ENCODE measurements at places on chromosomes 11 and 22.

GRCh38 chr11:79019277-79019676, 421.6 kb downstream of the TENM4 start:
- no peaks in the 10 kb centered on the region for H3K27me3 ChIP-seq
- no peak overlapping the region for H3K4me3 ChIP-seq
- no peaks in the 10 kb centered on the region for H3K36me3 ChIP-seq
- no peak overlapping the region for H3K27ac ChIP-seq
- no peak for DNase-seq
- no peaks in the 10 kb centered on the region for H3K4me1 ChIP-seq

DNA sequence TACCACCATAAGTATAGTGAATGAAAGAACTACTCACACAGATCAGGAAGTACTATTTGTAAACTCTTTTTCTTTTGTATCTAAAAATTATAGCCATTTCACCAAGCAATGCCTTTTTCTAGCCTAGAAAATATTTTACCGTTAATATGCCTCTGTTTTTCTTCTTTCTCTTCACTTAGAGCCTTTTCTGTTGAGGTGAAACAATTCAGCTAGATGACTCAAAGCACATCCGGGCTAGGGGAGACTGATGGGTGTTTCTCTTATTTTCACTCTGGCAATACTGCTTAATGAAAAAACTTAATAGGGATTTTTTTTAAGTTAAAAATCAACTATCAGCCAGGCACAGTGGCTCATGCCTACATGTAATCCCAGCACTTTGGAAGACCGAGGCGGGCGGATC, 93.3 kb downstream of the SGSM3 start:
- H3K4me3 ChIP-seq: peak overlapping the region; percentile 41
- H3K4me1 ChIP-seq: no peaks in the 10 kb centered on the region
- H3K27ac ChIP-seq: peak overlapping the region; percentile 78

DNA sequence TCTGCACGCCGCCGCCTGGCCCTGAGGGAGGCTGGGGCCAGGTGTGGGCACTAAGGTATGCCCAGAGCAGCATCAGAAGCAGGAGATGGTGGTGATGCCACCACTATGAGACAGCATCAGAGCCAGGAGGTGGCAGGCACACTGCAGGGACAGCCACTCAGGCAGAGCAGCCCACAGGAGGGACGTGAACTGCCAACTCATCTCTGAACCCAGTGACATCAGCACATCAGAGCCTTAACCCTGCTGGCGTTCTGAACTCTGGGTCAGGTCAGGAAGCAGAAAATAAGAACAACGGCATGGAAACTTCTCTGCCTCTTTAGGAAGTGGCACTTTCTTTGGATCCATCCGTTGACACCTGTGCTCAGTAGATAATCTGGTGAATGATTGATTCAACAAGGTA, 14.7 kb upstream of the IFT27 start:
- no peaks in the 10 kb centered on the region for H3K4me1 ChIP-seq
- no peaks in the 10 kb centered on the region for H3K36me3 ChIP-seq
- H3K4me3 ChIP-seq: no peak overlapping the region

DNA sequence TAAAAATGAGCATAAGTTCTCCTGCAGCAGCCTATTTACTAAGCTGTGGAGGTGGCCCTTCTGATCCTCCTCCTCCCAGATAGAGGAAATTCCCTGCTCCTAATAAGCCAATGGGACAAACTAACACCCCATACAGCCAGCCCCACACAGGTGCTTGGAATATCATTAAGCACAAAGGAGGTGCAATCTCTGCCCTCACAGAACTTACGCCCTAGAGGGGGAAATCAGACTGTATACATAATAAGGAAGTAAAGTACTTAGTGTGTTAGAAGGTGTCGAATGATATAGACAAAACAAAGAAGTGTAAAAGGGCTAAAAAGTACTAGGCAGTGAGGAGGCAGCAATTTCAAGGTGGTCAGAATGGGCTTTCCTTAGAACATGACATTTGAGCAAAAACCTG, 5.8 kb downstream of the MS4A12 start:
- no peak for DNase-seq
- H3K36me3 ChIP-seq: no peaks in the 10 kb centered on the region
- no peaks in the 10 kb centered on the region for H3K4me1 ChIP-seq
- H3K4me3 ChIP-seq: no peak overlapping the region
- no peaks in the 10 kb centered on the region for H3K27me3 ChIP-seq
- peak overlapping the region; percentile 33 for H3K27ac ChIP-seq

All from Peyer's patch (tissue), 4 donors.